ENCODE measurements at places on chromosomes 16 and 17. TPM values are rescaled to one million over a fixed set of nuclear protein-coding genes. Genes with fewer than 3 reads are reported as not detected.

The PSMD12 gene
- 36.9 TPM for total RNA-seq

The EXOC3L1 gene
- total RNA-seq, result 2.2 TPM

The UBE2G1 gene
- 38.1 TPM for total RNA-seq

The TEKT3 gene
- not detected for total RNA-seq

The NOXO1 gene
- 0.13 TPM for total RNA-seq

The RRAD gene
- total RNA-seq, result 0.60 TPM

The NUPR1 gene
- 2.5 TPM for total RNA-seq

The APOBR gene
- not detected for total RNA-seq

The NOS2 gene
- total RNA-seq, result not detected

The SLX1A gene
- total RNA-seq, result 30.5 TPM

The SECTM1 gene
- 2.0 TPM for total RNA-seq

The DDX52 gene
- total RNA-seq, result 28.6 TPM

The ZNF385C gene
- total RNA-seq, result not detected

DNA sequence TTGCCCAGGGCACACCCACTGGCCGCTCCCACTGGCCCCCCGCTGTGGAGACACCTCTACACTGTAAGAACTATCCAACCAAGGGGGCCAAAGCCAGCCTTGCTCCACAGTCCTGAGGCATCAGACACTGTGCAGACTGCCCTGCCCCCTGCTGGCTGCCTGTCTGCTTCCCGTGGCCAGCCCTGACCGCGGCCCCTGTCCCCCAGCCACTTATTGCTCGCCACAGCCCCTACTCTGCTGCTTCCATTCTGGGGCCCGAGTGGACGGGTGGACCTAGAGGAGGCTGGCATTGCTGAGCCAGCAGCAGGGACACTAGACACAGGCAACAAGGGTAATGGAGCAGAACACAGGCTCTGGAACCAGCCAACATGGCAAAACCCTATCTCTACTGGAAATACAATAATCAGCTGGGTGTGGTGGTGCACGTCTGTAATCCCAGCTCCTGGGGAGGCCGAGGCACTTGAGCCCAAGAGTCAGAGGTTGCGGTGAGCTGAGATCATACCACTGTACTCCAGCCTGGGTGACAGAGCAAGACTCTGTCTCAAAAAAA lies 19.7 kb upstream of the LRRC37A3 start:
- DNase-seq, result no peak

GRCh38 chr17:5115673-5116651 lies at the start of gene USP6:
USP6 (plus strand) TSS chr17:5116032; CDS start chr17:5130368, 14,336 bp downstream.
- no peak for DNase-seq

- DNase-seq, result no peak
Observed at GRCh38 chr16:66167564-66168291, 198.8 kb upstream of the CDH5 start.

DNA sequence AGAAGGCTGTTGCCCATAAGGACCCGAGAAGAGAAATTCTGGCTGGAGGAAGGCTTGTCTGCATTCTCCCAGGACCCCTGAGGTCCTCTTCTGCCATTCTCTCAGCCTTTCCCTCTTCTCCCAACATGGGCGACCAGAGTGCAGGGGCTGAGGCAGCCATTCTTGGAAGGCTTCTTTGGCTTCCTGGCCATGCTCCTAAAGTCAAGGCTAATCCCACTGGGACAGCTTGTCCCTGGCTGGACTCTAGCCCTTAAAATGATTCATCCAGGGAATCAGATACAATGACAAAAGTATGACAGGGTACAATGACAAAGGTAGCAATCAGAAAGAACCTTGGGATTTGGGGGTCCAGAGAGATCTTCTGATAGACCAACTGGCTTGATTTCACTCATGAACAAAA lies 26.8 kb downstream of the SRL start:
- DNase-seq, result no peak

DNA sequence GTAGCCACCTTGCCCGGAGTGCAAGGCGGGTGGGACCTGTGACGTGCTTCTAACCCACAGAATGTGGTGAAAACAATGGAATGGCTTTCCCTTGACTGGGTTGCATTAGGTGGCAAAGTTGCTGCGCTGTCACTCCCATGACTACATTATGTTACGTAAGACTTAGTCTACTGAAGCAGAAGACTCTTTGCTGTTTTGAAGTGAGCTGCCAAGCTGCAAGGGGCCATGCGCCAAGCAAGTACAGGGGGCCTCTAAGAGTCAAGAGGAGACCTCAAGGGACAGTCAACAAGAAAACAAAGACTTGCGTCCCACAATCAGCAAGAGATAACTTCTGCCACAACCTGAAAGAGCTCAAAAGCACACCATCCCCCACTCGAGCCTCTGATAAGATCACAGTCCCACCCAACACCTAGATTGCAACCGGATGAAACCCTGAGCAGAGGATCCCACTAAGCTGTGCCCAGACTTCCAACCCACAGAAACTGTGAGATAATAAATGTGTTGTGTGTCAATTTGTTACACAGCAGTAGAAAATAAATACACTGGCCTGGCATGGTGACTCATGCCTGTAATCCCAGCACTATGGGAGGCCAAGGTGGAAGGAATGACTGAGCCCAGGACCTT lies 16.5 kb downstream of the ANKRD11 start:
- no peak for DNase-seq

GRCh38 chr17:58525239-58525638 lies 10.8 kb upstream of the MTMR4 start:
- peak; percentile 64 for DNase-seq

DNA sequence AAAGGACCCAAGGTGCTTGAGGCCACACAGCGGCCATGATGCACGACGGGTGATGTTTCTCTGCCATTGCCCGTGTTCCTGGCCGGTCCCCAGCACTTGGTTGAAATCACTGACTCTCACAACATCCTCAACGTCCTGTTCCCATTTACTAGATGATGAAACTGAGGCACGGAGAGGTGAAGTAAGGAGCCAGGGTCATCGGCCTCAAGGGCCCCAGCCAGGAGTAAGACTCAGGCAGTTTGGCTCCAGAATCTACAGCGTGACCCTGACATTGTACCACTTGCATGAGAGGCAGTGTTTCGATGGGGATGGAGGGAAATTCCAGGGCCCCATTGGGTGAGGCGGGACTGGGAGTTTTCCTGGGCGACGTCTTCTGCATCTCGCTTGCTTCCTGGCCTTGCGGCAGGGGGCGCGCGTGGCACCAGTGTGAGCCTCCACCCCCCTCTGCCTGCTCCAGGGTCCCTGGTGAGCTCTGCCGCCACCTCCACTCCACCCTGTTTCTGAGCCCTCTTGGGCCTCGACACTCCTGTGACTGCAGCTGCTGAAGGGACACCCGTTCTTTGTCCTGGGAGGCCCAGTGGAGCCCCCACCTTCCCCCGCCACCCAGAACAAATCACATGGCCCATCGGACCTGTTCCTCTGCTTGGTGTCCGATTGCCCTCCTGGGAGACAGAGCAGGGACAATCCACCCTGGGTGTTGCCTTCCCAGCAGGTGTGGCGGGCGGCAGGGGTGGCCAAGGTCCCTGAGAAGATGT lies 133.0 kb upstream of the GSE1 start:
- DNase-seq, result no peak

DNA sequence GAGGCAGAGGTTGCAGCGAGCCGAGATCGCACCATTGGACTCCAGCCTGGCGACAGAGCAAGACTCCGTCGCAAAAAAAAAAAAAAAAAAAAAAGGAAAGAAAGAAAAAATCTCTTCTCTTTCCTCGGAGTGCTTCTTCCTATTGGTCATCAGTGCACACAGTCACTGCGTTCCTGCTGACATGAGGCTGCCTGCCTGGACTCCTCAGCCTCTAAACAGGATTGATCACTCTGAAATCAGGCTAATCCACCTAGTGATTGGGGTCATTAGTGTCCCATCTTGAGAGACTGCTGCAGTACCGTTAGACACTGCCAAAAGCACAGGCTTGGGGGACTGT lies 30.8 kb downstream of the PLCD3 start:
- DNase-seq, result no peak

DNA sequence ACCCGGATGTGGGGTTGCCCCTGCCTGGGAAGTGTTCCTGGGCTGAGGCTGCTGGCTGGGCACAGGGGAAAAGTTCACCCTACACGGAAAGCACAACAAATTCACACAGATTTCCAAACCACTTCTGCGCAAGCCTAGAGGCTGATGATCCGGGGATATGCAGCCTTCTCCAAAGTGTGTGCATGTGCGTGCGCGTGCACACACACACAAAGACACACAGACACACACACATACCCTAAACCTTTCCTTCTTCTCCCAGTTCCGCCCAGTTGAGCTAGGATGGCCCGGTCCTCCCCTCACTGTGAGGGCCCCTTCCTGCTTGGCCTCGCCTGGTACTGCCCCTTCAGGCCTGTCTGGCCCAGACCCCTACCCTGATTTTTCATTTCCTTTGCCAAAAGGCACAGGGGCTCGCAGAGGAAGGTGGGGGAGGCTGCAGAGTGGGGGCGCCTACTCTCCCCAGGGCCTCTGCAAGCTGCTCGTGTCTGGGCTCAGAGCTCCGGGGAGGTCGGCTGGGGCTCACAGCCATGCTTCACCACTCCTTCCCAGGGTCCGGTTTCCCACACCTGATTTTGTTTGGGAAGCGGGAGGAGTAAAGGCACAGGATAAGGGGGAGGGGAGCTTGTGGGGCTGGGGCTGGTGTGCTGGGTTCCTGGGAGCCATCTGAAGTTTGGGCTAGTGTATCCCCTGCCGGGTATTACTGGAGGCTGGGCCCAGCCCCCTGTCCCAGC lies 144.7 kb downstream of the ENGASE start:
- no peak for DNase-seq

- DNase-seq, result no peak
Observed at GRCh38 chr17:83152227-83152744, 72.9 kb downstream of the METRNL start.

DNA sequence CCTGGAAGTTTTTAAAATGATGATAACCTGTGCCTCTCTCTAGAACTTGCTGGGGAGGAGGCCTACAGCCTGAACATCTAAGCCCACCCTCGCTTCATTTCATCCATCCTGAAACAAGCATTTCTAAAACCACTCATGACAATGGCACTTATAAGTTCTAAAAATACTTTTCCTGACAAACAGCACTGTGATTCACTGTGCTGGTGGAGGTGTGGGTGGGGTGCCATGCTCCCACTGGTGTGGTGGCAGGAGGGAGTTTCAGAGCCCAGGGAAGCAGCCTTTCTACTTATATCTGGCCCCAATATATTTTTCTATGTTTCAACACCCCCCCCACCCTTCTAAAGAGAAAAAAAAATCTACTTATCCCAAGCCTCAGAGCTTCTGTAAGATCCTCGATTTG lies 52.6 kb downstream of the RAB11FIP4 start:
- DNase-seq, result no peak

DNA sequence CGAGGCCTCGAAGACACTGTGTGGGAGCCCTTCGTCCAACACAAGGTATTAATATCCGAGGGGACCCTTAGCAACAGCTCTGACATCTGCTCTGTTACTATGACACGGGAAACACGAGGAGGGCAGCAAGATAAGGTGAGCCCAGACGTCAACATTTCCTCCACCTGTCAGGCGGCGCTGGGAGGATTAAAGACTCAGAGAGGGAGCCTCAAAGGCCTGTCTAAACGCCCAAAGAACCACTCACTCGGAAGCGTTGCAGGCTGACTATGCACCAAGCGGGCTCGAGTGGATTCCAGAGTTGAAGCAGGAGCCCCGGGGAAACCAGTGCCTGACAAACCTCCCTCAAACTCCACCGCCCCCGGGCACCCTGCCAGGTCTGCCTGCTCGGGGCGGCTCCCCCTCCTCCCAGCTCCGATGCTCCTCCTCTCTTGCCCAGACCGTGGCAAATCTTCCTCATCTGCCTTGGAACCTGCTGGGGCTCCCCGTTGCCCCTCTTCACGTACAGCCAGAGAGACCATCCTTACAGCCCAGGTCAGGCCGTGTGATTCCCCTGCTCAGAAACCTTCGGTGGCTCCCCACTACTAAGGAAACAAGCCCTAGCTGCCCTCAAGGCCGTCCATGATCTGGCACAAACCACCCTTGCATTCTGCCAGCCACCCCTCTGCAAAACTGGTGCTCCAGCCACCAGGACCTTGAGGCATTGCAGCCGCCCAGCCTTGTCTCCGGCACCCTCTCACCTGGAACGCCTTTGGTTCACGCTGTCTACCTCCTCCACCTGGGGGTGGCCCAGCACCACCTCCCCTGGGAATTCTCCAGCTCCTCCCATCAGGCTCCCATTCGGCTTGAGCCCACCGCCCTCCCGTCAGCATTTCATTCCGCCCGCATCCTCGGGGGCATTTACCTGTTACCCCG lies 16.2 kb downstream of the RPH3AL start:
- DNase-seq, result no peak

GRCh38 chr17:60926466-60927183 lies 249.0 kb downstream of the BCAS3 start:
- DNase-seq, result no peak

DNA sequence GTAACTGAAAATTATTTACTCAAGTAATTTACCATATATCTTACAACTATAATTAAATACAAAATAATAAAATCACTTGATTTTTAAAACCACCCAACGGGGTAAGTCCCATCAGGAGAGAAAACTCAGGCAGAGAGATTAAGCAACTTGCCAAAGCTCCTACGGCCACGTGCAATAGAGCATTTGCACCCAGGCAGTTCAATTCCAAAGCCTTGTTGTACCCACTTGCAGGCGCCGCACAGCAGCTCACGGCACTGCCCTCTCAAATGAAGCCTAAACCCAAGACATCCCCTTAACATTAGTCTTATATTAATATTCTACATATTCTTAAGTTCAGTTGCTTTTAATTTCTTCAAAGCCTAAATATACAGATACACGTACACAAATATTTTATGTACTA lies 75.7 kb downstream of the SPAG9 start:
- DNase-seq, result no peak

GRCh38 chr17:66715076-66715675 lies 119.7 kb upstream of the CACNG5 start:
- DNase-seq, result no peak

Data from pulmonary artery endothelial cell (primary cell).